Pons (tissue), 1 donor: ENCODE measurements at places on chromosomes 6 and 20.

DNA sequence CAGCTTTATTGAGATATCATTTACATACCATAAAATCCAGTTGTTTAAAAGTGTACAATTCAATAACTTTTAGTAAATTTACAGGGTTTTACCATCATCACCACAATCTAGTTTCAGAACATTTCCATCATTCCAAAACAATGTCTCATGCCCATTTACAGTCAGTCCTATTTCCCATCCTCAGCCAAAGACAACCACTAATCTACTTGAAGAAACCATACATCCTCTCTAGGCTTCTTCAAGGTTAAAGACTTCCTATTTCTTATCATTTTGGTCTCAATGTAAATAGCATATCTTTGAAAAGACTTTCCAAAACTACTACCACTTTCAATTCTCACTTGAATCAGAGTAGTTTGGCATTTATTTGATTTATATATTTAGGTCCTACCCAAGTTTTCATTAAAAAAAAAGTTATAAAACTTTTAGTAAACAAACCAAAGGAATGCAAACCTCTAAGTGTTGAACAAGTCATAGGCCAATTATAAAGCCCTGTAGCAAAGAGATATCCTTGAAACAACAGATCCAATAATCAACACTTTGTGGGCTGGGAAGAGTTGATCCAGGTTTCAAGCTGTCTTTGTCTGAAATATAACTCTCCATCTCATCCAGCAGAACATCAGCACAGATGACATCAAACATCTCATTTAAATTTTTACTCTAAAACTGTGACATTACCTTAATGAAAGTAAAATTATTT lies 211.3 kb upstream of the RUNX2 start:
- no peak for DNase-seq

DNA sequence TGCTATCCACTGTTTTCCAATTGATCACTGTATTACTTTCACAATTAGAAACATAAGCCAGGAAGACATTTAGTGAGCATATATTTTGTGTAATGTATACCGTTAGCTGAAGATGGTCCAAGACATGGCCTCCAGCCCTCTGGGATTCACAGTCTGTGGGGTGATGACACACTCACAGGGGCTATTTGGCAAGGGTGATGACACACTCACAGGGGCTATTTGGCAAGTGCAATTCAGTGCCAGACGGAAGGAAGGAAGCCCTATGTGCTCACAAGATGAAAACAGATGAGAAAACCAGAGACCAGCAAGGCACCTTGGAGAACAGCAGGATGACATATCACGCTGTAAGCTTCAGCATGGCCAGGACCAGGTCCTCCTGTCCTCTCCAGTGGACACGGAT lies 183.7 kb downstream of the MBOAT1 start:
- DNase-seq, result no peak

- no peak for DNase-seq
Observed at GRCh38 chr6:98469141-98469540, 365.2 kb upstream of the POU3F2 start.

DNA sequence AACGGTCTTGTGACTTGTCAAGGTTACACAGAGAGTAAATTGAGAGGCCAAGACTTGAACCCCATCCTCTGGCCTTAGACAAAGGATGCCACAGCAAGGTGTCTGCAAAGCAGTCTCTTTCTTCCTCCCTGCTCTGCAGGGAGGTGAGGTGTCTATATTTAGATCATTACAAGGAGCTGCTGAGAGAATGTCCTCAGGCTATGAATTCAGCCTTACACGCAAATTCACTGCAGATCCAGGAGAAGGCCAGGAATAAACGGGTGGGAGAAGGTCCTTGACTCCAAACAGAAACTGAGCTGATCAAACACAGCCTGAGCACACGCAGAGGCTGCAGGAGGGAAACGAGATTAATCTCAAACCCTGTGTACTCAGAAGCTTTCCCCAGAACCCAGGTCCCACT lies 48.6 kb upstream of the PTPRT start:
- DNase-seq, result no peak

DNA sequence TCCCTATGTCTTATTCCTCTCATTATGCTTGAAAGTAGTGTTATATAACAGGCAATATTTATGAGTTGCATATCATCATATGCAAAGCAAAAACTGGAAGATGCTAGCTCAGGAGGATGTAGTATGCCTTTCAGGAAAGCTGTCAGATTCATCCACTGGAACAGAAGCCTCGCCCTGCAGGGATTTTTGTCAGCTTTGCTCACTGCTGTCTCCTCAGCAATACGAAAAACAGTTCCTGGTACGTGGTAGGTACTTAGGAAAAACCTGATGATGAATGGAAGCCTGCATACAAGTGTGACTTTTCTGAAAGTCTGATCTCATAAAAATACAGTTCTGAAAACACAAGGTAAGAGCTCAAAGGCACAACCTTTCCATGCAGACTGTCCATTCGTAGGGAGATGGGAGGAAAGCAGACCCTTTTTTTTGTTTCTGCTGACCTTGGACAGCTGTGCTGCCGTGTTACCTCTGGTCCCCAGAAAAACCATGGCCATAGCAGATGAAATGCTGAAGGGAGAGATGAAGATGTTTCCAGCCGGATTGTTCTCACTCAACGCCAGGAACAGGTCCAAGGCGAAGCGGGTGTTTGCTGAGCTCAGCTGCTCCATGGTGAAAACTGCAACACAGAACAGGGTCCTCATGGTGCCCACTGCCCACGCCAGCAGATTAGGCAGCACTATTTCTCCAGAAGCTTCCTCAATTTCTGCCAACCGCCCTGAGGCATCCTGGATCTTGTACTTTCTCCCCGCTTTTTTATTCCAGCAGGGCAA lies 1.5 kb downstream of the SERPINB1 start:
- DNase-seq, result no peak

DNA sequence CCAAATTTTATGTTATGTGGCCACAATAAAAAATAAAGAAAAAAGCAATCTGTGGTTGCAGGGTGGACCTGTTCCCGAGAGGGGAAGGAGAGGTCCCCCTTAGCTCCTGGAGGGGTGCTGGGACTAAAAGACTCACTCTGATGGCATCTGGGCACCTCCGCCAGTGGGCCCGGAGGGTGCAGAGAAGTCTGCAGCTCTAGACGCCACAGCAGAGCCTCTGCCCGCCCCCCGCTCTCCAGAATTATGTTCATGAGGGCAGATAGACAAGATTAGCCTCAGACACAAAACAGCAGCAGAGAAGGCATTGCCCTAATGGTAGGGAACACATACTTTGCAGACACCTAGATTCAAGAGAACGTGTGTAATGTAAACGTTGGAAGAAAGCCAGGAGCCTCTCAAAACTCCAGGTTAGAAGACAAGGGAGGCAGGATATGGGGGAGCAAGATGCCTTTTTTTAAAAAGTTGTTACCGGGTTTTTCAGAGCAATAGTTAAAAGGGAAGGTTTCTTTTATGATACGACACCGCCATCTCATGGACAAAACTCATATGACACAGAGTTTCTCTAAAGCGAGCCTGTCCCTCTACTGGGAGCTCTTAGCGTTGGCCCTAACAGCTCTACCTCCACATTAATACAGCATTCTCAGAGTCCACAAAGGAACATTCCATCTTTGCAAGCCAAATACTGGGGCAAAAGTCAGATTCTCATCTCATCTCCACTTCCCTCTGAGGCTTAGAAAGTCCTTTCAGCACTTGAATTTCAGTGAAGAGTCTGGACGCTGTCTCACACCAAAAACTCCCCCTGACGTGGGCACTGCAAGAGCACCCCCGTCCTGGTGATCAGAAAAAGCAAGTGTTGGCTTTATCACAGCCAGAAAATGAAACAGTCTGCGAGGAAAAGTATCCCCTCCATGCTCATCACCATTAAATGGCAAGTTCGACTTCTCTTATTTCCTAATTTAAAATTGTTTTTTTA lies 47.2 kb downstream of the FOXF2 start:
- DNase-seq, result peak; percentile 64
